ENCODE measurements at places on chromosomes 3 and 15. TPM values are rescaled to one million over a fixed set of nuclear protein-coding genes. Genes with fewer than 3 reads are reported as not detected.

Gene CAMK2N2
- total RNA-seq: 1.4 TPM

Gene AADACL2
- not detected for total RNA-seq

Gene CPB1
- total RNA-seq: not detected

Gene ZNF501
- not detected for total RNA-seq

Gene SI
- not detected for total RNA-seq

Gene CPEB1
- 3.3 TPM for total RNA-seq

Gene LSAMP
- 0.11 TPM for total RNA-seq

Gene CKMT1B
- 3.4 TPM for total RNA-seq

All from A549 treated with AZD2906 at 1 μM for 4 hours (cell line).